ENCODE measurements at places on chromosomes 2 and 18.

- DNase-seq = no peak
These were observed 32.0 kb upstream of the SKOR2 start for GRCh38 chr18:47283476-47283875.

DNA sequence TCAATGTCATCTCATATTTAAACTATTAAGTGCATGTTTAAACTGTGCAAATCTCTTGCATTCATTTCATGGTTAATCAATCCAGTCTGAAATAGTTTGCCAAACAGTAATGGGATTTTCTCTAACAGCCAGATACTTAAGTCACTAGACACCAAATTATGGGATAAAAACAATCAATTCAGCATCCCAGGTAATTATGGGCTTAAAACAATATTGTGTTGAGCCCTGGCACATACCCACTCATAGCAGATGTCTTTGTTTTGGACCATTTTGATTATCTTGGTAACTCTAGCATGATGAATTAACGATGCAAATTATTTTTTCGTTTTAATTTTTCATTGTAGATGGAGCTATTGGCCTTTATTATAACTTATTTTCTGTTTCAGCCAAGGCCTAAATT, 118.5 kb upstream of the CD302 start:
- DNase-seq = no peak

GRCh38 chr2:143468341-143468888, 339.2 kb downstream of the ARHGAP15 start:
- DNase-seq = no peak

GRCh38 chr2:211454679-211455078, 898.3 kb downstream of the CPS1 start:
- no peak for DNase-seq

DNA sequence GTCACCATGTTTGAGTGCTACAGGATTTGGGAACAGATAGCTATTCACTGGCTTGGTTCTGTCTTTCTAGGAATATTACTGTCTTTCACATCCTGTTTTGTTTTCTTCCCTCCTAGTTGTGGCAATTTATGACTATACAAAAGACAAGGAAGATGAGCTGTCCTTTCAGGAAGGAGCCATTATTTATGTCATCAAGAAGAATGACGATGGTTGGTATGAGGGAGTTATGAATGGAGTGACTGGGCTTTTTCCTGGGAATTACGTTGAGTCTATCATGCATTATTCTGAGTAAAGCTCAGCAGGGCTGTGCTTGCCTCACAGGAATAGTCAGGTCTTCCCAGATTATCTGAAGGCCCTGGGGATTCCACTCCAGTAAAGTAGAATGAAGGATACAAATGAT, 98.9 kb downstream of the ABI2 start:
- DNase-seq = no peak

DNA sequence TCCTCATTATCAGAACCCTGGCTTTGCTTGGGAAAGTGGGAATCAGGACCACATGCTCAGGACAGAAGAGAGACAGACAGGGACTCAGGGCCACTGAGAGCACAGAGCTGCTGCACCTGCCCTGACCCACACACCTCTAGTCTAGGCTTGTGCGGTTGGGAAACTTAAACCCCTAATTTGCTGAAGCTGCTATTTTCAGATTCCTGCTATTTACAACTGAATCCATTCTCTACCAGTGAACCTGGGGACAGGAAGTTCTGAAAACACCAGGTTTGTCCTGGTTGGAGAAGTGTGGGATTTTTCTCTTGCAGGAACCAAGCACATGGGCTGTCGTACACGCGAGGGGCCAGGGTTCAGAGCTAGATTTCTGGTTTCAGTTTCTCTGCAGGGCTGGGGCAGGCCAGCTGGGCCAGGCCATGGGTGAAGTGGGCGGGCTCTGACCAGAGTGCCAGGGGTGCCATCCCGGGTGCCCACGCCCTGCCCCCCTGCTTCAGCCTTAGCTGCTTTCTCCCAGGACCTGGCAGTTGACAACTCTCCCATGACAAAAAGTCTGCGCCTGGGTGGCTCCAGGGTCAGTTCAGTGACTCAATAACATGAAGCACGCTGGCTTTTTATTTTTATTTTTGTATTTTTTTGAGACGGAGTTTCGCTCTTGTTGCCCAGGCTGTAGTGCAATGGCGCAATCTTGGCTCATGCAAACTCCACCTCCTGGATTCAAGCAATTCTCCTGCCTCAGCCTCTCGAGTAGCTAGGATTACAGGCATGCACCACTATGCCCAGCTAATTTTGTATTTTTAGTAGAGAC, 51.3 kb upstream of the SLC1A4 start:
- no peak for DNase-seq

DNA sequence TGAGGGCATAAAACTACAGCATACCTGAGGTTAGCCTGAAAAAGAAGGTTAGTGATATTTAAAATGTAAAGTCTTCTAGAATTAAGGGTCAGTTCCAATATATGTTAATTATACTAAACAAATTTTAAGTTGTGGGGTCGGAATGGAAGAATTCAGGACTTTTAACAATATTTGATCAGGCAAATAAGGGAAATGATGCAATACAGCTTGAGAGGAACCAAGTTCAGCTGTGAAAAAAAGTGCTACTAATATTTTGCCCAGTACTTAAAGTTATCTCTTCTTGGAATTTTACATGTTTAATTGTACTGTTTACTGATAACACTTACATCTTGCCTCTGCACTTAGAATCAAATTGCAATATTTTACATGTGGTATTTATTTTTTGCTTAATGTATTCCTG, 345.5 kb upstream of the CWC22 start:
- no peak for DNase-seq

- DNase-seq = no peak
These were observed 180.4 kb downstream of the NEDD4L start for GRCh38 chr18:58224425-58224750.

DNA sequence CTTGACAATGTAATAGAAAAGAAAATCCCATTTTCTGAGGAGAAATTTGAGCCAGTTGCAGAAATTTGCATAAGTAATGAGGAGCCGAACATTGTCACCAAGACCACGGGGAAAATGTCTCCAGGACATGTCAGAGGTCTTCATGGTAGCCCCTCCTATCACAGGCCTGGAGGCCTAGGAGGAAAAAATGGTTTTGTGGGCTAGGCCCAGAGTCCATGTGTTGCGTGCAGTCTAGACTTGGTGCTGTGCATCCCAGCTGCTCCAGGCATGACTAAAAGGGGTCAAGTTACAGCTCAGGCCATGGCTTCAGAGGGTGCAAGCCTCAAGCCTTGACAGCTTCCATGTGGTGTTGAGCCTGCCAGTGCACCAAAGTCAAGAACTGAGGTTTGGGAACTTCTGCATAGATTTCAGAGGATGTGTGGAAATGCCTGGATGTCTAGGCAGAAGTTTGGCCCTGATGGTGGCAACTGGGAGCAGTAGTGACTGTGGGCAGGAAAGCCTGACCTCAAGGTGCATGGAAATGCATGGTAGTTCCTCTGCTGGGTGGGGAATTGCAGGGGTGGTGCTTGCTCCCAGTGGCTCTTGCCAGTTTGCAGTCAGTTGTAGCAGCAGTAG, 41.9 kb upstream of the CCDC195 start:
- DNase-seq = no peak

GRCh38 chr2:197309691-197310231, 819 bp downstream of the ANKRD44 start:
- DNase-seq = peak; percentile 60

- no peak for DNase-seq
These were observed 10.4 kb downstream of the MFSD2B start for GRCh38 chr2:24020244-24020643.

GRCh38 chr2:6812857-6813530, 52.7 kb downstream of the CMPK2 start:
- no peak for DNase-seq

DNA sequence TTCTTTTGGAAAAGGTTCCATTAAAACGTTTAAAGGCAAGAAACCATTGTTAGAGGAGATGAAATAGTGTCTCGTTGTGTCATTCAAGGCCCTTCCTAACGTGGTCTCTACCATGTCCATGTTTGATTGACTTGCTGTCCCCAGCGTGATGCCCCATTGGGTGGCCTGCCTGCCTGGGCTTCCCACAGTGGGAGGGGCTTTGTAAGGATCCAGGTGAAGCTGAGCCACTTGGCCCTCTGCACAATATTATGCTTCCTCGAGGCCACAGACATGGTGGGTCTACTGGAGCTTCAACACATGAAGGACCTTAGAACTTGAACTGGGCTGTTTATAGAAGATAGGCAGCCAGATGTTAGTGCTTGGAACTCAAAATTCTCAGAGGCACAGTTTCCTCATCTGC, 235.3 kb downstream of the FHOD3 start:
- DNase-seq = no peak

DNA sequence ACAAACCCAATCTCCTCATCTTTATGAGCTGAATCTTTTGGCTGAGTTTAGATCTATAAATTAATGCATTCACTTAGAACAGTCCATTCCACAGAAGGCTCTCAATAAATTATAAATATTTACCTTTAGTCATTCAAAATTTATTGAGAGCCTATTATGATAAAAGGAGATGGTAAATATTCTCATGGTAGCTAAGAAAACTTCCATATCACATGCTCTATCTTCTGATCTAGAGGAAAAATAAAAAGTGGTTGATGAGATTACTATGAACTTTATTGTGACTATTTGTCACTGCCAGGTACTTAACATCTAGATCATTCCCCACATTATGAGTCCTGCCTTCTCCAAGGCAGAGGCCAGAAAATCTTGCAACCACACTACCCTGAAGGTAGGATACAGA, 62.4 kb downstream of the L3MBTL4 start:
- no peak for DNase-seq

DNA sequence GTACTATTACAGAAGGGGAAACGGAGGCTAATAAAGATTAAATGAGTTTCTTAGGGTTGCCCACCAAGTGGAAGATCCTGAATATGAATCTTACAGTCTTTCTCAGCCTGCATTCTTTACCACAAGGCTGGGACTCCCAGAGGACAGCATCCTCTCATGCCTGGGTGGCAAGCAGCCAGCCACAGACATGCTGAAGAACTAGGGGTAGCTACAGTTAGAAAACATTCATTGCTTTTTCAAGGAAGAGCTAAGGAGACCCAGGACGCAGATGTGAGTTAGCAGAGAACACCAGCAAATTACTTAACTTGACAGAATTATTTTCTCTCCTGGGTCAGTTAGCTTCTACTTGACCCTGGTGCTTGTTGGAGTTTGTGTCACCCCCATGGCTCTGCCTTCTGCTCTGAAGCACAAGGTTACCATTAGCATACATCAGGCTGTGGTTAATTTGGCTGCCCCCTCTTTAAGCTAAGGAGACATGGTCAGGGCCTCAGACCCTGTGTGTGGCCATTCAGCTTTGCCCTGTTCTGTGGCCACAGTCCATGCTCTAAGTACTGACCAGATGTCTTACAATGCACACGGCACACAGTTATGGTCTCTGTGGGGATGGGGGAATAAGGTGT, 132.3 kb upstream of the TNP1 start:
- DNase-seq = no peak

- DNase-seq = no peak
These were observed 8.8 kb downstream of the LBH start for GRCh38 chr2:30239986-30240752.

DNA sequence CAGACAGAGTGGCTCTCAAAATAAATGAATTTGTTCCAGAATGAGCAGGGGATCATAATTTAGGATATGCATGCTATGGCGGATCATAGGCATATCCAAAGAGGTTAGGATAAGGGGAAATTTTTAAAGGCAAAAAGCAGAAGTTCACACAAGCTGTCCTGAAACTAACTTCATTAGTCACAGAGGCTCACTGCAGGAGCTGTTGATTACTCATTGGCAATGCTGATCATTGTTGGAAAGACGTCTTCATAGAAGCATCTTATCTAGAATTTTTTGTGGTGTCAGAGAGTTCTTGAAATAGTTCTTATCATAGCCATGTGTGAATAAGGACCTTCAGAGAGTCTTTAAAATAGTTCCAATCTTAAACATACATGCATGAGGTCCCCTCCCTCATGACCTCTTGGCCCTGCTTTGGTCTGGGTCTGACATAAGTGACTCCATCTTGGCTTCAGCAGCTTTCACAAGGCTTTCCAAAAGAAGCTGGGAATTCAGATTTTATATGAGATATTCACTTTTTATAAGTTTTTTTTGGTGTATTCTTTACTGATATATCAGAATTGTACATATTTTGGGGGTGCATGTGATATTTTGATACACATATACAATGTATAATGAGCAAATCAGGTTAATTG, 7.5 kb upstream of the CCDC195 start:
- no peak for DNase-seq
